Caco-2 (cell line): ENCODE measurements at places on chromosomes 16 and 17.

GRCh38 chr17:46947216-46947615, 24.3 kb downstream of the GOSR2 start:
- no peak for DNase-seq

- no peak for DNase-seq
Measured at GRCh38 chr17:63402431-63403212, 43.5 kb downstream of the CYB561 start.

DNA sequence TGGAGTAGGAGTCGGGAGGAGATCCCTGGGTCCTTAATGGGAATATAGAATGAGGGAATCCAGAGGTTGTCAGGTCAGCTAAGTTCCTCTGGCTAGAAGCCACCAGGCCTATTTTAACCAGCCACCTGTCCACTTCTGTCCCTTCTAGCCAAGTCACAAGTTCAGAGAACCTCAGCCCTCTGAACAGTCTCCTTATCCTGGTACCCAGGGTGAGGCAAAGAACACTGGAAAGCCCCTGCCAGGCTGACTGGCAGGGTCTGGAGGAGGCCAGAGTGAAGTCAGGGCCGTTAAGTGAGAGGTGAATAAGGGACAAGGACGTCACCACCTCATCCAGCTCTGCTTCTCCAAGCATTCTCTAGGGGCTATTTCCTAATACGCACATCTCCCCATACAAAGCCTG, 2.7 kb downstream of the CTDNEP1 start:
- no peak for DNase-seq

- DNase-seq: no peak
Measured at GRCh38 chr17:82813299-82814051, 26.3 kb downstream of the ZNF750 start.

DNA sequence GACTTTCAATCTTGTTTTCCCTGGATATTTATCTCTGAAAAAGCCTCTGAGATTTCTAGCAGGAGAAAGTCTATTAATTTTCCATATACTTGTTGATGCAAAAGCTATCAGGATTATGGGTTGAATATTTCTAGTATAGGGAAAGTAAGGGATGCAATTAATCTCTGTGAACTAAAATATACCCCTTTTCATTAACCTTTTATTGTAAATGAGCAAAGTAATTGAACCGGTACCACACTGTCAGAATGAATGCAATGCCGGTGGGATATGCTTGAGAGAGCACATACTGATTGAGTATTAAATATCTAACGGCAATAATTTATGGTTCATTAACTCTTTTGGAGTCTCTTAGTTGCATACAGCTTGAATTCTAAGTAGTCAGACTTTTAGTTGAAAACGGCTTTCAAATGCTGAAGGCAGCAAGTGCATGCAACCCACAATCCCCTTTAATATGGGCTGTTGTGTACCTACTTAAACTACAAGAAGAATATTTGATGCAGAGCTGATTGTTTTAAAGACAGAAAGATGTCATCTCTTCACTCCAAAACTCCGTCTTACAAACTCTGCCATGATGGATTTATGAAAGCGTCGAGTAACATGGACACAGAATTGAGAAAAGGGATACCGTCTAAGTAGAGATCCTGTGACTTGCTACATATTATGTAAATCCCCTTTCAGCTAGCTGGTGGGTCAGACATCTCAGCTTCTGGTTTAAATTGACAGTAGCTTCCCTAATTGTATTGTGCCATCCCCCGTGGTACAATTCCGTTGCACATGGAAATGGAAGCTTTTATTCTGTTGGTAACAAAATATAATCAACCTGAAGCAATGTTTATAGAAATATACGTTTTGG, 141.3 kb upstream of the CDH8 start:
- DNase-seq: no peak

DNA sequence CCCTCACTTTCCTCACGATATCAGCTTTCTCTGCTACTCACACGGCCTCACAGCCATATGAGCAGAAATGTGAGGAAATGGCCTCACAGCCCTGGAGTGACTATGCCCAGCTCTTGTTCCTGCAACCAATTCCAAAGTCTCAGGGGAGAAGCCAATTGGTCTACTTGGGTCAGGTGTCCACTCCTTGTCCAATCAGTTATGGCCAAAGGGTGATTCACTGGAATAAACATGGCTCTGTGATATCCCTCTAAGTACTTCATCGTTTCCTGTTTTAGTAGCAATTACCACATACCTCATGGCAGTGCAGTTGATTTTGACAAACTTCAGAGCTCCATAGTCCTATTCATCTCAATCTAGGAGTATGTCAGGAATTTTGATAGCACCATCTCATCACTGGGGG, 195.4 kb downstream of the KATNIP start:
- DNase-seq: no peak

DNA sequence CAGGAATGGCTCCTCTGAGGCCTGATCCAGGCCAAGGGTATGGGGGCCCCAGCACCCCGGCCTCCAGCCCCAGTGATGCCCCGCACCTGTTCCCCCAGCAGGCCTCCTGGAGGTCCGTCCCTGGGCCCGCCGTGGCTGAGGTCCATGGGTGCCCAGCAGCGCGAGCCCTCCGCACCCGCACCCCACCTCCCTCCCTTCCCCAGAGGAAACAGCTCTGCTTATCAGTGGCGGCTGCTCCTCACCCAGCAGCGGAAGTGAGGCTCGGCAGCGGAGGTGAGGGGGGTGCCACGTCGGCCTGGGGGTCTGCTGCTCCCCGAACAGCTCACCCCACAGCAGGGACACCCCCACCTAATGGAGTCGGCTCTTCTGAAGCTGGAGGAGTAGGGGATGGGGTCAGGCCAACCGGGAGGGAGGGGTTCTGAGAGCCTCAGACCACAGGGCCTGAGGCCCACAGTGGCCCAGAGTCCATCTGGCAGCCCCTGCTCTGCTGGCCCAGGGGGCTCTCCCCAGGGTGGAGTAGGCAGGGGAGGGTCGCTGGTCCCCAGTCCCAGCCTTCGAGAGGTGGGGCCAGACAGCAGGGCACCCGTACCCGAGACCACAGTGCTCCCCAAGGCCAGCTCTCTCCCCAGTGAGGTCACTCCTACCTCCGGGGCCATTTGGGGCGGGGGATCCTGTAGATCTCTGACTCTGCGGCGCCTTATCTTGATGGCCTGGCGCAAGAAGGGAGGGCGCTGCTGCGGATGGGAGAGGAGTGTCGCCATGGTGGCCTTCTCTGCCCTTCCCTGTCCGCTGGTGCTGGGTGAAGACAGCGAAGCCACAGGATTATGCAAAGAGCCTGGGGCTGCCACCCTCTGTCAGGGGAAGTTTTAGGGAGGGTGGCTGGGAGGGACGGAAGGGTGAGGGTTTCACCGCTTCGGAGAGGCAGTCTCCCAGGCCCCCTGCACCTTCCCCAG, at the start of gene UNC13D:
Gene UNC13D, minus strand, starts transcription at position 828 of the 953 bp plus-strand sequence. Its CDS starts 67 bp downstream, at position 761.
- DNase-seq: no peak
